Stimulated activated CD4-positive, alpha-beta T cell treated with anti-CD3 and anti-CD28 coated beads, Interleukin-4, amount 100 ng/mL, for 4 hours (primary cell): ENCODE measurements at places on chromosomes 16 and 17.

DNA sequence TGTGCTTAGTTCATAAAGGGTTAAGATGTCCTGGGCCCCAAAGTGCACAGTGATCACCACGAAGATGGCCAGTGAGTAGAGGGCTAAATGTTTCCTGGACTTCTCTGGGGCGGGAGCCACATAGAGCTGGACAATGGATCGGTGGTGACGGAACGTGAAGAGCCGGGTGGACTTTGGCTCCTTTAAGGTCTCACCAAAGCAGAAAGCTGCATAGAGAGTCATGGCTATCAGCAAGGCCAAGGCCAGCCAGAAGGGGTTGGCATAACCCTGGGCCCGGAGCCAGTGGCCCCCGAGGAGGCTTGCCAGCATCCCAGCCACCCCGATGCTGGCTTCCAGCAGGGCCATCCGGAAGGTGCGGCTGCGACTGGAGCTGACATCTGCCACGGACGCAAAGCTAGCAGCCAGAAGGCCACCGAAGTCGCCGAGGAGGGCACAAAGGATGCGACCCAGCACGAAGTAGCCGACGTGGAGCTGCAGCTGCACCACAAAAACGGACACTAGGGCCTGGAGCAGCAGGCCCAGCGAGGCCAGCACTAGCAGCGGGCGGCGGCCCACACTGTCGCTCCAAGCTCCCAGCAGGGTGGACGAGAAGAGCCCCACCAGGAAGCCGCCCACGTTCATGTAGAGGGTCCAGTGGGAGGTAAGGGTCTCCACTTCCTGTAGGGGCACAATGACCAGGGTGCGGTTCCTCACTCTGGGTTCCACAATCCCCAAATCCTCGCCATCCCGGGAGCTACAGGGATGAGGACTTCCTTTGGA, 1.0 kb downstream of the SLC46A1 start:
- DNase-seq, result no peak

DNA sequence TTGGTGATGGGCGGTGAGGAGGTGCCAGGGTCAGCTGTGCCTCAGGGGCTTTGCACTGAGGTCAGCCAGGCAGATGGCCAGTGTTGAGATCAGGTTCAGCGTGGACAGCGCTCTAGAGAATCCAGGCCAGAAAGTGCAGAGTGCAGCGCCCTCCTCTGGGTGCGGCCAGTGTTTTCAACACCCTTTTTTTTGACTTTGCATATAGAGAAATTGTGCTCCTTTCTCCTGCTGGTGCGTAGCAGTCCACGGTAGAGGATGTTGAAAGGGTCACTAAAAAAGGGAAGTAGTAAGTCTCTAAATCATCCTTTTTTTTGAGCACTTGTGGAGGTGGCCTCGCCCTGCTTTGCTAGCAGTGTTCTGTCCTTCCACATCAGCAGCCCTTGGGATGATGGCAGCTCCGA, 53.9 kb downstream of the BANP start:
- DNase-seq, result no peak

GRCh38 chr16:57265850-57266530, 18.5 kb downstream of the PLLP start:
- no peak for DNase-seq

DNA sequence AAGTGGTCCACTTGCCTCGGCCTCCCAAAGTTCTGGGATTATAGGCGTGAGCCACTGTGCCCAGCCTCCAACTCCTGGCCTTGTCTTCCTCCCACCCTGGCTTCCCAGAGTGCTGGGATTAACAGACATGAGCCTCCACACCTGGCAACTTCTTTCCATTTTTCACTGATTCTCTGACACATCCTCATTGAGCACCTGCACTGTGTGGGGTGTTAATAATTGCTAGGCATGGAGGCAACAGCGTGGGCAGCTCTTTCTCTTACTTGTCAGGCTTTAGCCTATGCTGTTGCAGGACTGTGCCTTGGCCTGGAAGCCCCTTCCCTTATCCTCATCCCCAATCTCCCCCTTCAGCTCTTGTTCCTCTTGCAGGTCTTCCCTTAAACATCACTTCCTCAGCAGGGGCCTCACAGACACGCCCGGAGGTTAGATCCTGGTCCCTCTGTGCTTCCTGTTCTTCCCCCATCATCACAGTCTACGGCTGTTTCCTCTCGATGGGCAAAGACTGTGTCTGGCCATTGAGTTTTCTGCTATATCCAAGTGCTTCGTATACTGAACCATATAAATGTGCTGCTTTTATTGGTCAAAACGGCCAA, 7.9 kb downstream of the QPRT start:
- no peak for DNase-seq

GRCh38 chr17:61253937-61254574, 145.6 kb upstream of the TBX2 start:
- DNase-seq, result no peak

- no peak for DNase-seq
Observed at GRCh38 chr16:22887445-22887844, 73.5 kb downstream of the HS3ST2 start.

DNA sequence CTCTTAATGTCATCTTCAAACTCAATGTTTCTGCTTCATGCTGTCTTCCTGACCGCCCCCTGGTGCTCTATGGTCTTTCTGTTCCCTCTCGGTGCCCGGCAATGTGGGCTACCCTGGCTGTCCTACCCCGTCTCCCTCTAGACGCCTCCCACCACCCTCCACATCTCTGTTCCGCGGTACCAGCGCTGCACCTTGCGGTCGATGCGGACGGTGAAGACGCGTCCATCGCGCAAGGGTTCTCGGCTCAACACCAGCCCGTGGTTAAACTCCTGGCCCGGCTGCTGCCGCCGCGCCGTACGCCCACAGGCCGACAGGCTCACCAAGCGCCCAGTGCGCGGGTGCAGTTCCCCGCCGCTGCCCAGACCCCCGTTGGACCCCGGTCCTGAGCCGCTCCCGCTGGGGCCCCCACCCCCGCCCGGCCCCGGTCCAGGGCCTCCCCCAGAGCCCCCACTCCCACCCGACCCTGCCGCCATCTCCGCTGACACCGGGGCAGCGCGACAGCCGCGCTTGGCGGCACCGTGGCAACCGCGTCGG, at the start of gene NEURL4:
Gene NEURL4, minus strand, starts transcription at position 496 of the 534 bp plus-strand sequence. Its CDS starts 23 bp downstream, at position 473.
- no peak for DNase-seq

- DNase-seq, result no peak
Observed at GRCh38 chr16:13109171-13109570, 207.8 kb downstream of the SHISA9 start.

GRCh38 chr16:60170196-60170595, 1436.1 kb upstream of the GOT2 start:
- no peak for DNase-seq

DNA sequence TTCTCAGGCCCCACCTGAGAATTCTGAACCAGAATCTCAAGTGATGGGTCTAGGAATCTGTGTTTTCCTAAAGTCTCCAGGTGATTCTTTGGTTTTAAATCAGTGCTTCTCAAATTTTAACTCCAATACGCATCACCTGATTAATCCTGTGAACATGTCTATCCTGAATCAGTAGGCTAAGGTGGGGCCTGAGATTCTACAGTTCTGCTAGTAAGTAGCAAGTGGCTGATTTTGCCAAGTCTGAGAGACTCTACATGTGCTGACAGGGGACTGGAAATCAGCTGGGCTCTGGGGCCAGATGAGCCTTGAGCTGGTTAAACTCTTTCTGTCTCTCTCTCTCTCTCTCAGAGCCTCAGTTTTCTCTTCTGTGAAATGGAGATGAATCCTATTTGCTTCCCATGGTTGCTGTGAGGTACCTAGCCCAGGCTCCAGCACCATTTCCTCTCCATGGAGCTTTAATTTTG, 9.0 kb downstream of the CCR7 start:
- DNase-seq, result no peak

- no peak for DNase-seq
Observed at GRCh38 chr16:19046062-19046461, 21.4 kb upstream of the COQ7 start.

DNA sequence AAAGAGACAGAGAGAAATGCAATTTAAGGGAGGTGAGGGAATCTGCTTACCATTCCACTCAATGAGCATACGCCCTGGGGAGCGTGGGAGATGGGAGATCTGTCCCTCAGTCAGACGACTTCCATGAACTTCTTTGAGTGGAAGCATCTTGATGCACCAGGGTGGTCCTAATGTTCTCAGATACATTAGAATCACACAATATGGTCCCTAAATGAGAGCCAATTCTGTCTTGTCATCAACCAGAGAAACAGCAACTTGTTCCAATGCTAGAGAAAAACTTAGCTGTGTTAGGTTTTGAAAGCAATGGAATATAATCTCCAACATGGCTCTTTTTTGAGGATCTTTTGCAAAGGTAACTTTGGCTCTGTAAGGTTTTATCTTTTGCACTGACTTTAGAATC, 44.1 kb downstream of the GPR139 start:
- no peak for DNase-seq

DNA sequence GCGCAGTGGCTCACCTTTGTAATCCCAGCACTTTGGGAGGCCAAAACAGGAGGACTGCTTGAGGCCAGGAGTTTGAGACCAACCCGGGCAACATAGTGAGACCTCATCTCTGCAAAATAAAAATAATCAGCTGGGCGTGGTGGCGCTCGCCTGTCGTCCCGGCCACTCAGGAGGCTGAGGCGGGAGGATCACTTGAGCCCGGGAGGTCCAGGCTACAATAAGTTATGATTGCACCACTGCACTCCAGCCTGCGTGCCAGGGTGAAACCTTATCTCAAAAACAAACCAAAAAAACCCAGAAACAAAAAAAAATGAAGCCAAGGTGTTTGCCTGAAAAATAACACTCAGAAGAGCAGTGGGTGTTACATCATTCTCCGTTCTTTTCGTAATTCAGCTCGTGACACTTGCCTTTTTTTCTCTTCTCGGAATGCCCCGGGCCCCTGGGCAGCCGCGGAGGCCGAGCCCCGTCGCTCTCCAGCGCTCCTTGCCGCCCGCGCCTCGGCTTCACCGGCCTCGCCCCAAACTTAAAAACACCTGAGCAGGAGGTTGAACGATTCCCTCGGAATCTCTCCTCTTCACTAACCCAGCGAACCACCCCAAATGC, 17.0 kb downstream of the PRCD start:
- no peak for DNase-seq

DNA sequence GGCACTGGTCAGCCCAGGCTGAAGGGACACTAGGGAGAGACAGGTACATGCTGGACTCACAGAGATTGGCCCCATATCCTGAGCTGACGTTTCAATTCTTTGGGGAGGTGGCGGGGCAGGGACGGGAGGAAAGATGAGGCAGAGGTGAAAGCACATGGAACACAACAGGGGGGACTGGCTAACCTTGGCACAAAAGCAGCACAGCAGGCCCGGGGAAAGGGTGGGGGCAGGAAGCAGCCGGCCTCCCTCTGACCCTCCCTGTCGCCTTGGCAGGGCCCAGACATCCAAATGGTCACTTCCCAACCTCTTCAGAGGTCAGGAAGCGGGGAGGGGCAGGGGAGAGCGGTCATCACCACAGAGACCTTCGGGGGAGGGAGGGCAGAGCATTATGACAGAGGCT, 6.6 kb downstream of the VAT1 start:
- DNase-seq, result no peak

GRCh38 chr17:58648236-58648635, 43.6 kb downstream of the TEX14 start:
- no peak for DNase-seq

- peak; percentile 32 for DNase-seq
Observed at GRCh38 chr17:74361230-74362068, at the start of gene BTBD17. BTBD17 (minus strand) TSS chr17:74361868; CDS start chr17:74361819, 49 bp downstream.

DNA sequence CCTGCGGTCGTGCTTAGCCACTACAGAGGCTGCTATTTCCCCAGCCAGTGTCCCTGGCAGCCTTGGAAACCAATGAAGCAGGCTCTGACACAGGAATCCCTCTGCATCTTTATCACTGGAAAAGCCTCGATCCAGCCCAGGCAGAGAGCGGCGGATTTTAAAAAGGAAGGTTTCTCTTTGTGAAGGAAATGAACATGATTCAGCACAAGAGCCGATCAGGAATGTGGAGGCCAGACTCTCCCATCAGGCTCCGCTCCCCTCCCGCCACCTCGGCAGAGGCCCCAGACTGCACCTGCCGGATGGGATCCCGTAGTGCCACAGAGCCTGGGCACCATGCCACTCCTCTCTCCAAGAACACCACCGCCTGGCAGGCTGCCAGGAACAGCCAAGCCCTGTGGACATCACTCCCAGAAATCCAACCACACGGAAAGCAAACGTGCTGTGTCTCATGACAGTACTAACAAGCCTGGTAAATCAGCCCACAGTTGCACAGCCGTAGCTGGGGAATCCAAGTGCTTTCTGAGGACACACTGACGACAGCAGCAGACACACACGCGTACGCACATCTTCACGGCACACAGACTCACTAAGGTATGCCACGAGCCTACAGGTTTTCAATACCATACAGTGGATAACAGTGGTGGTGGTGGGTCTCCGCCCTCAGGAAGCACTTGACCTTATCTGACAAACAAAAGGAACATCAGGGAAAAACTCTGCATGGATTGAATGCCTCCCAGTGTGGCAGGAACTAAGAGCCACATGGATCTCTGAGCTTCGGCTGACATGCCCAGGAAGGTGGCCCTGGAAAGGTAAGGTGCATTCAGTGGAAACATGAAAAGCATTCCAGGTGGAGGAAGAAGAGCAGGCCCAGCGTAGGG, 5.4 kb downstream of the LRRC75A start:
- no peak for DNase-seq

DNA sequence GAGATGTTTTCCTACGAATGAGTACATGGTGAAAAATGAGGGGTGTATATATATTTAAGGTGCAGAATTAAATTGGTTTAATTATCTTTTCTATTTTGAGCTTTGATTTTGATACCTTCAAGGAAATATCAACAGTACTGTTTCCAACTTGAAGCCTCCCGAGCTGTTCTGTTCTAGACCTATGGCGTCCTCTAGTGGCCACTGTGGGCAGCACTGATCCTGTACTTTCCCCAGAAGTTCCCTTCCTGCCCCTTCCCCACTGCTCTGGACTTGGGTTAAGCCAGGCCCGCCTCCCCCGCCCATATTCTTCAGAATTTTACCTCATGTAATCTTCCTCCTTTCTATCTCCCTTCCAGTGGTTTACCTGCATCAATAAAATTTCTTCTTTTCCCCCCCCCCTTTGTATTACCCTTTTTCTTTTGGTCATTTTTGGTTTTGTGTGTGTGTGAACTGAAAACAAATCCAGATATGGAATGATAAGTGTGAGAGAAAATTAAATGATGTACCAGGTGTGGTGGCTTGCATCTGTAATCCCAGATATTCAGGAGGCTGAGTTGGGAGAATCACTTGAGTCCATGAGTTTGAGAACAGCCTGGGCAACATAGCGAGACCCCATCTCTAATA, 1643.5 kb downstream of the TP53TG3F start:
- no peak for DNase-seq

DNA sequence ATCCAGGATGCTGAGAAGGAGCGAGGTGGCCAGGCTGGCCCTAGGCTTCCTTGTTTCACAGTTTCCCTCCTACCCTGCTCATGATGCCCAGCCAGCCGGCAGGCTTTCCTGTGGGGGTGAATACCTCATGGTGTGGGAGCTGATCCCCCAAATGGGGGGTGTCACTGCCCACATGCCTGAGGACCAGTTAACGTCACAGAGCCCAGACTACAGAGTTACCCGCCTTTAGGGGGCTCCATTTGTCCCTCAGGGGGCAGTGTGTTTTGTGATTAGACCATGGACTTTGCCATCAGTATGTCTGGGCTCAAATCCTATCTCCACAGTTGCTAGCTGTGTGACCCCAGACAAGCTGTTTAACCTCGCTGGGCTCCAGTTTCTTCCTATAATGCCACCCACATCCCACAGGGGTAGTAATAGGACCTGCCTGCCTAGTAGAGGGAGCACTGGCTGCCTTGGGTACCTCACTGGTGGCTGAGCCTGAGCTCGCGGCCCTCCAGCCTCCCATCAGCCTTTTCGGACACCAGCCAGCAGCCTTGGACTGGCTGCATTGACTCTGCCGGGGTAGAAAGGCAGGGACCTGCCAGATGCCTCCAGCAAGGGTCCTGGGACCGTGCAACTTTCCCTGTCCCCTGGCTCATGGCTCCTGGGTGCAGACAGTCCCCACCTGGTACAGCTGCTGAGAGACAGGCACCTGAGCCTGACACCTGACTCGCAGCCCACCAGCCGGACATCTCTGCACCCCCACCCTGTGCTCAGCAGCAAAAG, 87.5 kb upstream of the GSE1 start:
- no peak for DNase-seq
